Activated CD4-positive, alpha-beta T cell treated with anti-CD3 and anti-CD28 coated beads, Interleukin-2, amount 50 U/mL, for 1 hour (primary cell): ENCODE measurements at places on chromosomes 12 and 14.

- DNase-seq: no peak
These were observed 36.3 kb upstream of the BICD1 start for GRCh38 chr12:32070370-32070769.

GRCh38 chr12:53970451-53970850 is 2.5 kb upstream of the HOXC11 start:
- no peak for DNase-seq

- DNase-seq: no peak
These were observed 90.2 kb upstream of the HECTD1 start for GRCh38 chr14:31297701-31298344.

DNA sequence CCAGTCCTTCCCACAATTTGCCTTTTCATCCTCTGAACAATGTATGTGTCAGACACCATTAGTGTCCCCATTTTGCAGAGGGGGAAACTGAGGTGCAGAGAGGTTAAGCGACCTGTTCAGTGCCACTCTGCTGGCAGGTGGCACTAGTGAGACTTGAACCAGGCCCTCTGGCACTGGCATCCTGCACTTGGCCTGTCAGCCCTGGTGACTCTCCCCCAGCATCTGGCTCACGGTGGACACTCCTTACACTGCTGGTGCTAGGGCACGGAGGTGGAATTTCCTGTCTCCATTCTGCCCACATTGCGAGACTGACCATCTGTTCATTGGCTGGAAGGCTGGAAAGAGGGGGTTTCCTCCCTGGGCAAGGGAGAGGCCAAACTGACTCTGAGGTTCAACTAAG is 48.7 kb downstream of the CCNK start:
- no peak for DNase-seq

- no peak for DNase-seq
These were observed 34.9 kb upstream of the ZNF740 start for GRCh38 chr12:53145383-53146260.

GRCh38 chr12:116249938-116250337 is 27.6 kb downstream of the MED13L start:
- DNase-seq: no peak

GRCh38 chr14:22848351-22849164 is 12.2 kb downstream of the MMP14 start:
- DNase-seq: no peak

DNA sequence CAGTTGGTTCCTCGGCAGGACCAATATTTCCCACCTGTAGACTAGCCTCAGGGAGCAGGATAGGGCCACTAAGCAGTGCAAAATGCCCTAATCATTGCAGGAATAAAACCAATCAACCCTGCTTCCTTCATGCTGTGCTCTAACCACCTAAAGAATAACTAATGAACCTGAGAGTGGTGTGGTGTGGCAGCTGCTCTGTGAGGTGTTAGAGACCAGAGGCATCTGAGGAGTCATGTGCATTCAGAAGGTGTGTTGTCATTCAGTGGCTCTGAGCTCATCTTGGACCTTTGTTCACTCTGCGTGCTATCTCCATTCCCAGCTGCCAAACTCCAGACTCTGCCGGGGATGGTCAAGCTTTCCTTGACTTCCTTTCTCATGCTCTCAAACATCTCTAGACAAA is 136.7 kb upstream of the EGLN3 start:
- DNase-seq: no peak
